ENCODE measurements at places on chromosomes 7 and 10.
A peak's percentile ranks its signal among the peaks of the same experiment; 100 is the strongest.

DNA sequence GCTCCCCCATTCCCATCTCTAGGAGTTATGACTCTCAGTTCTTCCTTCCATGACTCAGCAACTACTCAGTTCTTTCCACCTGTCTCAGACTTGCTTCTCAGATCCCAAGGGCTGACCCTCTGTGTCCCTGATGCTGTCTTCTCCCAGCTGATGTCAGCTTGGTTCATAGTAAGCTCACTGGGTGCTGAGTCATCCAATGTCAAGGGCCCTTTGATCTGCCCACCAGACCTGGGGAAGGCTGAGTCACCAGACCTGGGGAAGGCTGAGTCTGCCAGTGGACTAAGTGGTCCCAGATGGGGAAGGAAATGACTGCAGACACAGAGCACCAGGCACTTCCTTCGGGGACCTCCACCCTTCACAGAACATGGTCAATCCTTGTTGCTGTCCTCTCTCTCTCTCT lies 76.1 kb upstream of the ZEB1 start:
- no peak for DNase-seq

DNA sequence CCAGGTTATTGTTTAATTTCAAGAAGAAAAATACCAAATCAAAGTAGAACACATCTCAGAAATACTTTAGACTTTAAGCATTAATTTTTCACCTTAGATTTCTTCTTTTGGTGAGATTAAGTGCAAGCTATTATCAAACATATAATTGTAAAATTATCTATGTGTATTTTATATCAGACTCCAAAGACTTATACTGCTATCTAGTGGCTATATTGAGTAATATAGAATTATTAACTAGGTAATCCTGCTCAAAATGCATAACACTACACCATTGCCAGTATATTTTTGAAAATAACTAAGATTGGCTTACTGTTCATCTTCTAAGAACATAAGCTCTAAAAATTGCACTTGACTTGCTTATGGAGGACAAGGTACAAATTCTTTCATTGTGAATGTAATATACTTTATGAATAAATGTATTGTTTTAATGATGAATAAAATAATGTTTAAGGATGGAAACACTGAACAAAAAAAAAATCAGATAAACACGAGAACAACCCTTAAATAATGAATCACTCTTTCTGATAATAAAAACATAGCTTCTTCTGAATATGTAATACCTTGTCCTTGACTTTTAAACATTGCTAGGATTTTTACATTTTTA lies 86.7 kb upstream of the GNAI1 start:
- DNase-seq, result no peak

DNA sequence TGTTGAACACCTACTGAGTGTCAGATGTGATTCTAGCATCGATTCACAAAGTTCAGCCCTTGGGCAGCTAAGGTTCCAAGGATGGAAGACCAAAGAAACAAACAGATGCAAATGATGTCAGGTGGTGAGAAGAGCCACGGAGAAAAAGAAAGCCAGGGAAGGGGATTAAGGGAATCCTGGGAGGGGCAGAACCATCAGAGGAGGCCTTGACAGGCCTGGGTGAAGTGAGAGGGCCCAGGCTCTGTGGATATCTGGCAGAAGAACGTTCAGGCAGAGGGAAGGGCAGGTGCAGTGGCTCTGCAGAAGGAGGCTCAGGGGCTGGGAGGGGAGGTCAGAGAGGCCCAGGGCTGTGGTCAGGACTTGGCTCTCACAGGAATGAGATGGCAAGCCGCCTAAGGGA lies 90.4 kb downstream of the C10orf105 start:
- no peak for DNase-seq

- DNase-seq, result no peak
Measured at GRCh38 chr7:135207406-135208101, 3.8 kb downstream of the WDR91 start.

DNA sequence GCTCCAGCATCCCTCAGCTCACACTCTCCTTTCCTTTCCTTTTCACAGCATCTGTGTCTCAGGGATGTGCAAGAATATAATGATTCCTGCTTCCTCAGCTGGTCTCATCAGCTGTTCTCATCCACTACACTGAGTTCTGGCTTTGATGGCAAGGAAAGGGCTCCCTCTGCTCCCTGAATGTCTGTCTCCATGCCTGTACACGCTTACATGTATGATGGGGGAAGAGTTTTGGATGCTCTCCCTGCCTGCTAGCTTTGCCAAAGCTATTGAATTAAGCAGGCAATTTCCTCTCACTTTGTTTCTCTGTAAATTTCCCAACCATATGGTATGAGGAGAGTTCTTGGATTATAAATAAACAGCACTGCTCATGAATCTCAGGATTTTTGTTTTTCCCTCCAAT lies 254.5 kb downstream of the SORCS3 start:
- DNase-seq, result no peak

- no peak for DNase-seq
Measured at GRCh38 chr10:124508070-124508667, 46.5 kb downstream of the LHPP start.

- no peak for DNase-seq
Measured at GRCh38 chr10:118965096-118965495, 64.4 kb upstream of the NANOS1 start.

DNA sequence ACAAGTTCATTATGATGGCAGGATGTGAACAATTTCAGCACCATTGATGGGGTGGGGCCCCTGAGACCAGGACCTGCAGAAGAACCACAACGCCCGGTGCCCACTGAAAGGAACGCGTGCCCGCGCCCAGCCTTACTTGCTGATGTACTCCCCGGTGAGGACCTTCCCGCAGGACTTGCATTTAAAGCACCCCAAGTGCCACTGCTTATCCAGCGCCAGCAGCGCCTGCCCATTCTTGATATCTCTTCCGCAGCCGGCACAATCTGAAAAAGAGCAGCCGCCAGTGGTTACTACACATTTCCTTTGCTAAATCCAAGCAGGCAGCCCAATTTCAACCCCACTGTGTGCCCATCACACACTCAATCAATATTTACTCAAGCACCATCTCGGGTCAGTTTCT lies 110.6 kb downstream of the ABLIM1 start:
- DNase-seq, result no peak

- no peak for DNase-seq
Measured at GRCh38 chr7:41573015-41573414, 129.9 kb downstream of the INHBA start.

DNA sequence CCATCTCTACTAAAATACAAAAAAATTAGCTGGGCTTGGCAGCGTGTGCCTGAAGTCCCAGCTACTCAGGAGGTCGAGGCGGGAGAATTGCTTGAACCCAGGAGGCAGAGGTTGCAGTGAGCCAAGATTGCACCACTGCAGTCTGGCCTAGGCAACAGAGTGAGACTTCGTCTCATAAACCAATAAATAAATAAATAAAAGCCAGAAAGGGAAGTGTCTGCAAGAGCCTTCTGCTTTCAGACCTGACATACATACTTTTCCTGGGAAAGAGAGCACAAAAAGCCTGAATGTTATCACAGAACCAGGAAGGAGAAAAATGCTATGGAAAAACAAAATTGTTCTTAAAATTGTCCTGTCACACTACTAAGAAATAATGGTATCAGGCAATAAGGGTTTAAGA lies 4.1 kb upstream of the KIF5B start:
- no peak for DNase-seq

GRCh38 chr10:9625304-9625703 lies 1392.4 kb upstream of the CELF2 start:
- DNase-seq, result no peak

GRCh38 chr10:21726601-21727225 lies 192.7 kb downstream of the MLLT10 start:
- no peak for DNase-seq

GRCh38 chr10:123621492-123621891 lies 44.7 kb upstream of the GPR26 start:
- DNase-seq, result no peak

DNA sequence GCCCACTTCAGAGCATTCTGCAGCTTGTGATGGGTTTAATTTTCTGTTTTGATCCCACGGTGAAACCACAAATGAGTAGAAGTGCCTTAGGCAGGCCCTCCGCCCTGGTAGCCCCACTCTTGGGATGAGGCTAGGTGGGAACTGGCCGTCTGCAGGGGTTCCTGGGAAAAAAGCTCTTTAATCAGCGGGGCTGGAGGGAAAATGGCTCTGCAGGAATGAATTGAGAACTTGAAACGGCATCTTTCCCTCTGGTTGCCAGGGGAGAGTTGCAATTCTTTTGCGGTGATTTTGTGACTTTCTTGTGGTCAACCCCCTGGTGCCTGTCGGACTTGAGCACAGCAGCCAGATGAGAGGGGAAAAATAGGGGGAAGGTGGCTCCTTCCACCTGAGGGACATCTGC lies 32.7 kb downstream of the COL26A1 start:
- DNase-seq, result no peak

DNA sequence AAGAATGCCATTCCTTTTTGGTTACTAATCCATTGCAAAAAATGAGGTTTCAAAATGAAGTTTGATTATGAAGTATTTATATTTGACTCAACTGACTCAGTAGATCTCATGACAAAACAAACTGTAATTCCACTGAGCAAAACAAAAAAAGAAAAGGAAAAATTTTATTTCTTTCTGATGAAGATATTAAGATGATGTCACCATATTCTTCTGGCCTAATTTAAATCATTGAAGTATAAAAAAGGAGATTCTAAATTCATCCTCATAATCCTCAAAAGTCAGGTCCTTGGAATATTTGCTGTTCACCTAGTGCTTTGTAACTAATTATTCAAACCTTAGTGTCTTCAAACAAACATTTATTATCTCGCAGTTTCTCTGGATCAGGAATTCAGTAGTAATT lies 1183.7 kb downstream of the CNTNAP2 start:
- no peak for DNase-seq

DNA sequence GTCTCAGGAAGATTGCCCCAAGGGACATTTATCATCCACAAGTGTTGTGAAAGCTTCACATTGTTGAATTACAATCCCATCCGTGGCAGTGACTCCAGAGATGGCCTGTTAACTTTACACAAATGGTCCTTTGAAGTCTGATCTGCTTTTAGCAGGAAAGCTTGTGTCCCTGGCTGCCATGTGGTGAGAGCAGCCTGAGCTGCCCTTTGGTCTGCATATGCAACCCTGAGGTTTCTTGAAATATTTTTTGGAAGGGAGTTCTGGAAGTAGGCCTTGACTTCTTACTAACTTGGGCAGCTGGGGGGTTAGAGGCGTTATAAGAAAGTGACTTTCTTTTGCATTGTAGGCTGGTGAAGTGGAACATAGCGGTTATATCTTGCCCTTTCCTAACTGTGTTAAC lies 41.3 kb upstream of the FAM180A start:
- DNase-seq, result no peak

- DNase-seq, result no peak
Measured at GRCh38 chr7:47470567-47471357, 111.1 kb downstream of the TNS3 start.

DNA sequence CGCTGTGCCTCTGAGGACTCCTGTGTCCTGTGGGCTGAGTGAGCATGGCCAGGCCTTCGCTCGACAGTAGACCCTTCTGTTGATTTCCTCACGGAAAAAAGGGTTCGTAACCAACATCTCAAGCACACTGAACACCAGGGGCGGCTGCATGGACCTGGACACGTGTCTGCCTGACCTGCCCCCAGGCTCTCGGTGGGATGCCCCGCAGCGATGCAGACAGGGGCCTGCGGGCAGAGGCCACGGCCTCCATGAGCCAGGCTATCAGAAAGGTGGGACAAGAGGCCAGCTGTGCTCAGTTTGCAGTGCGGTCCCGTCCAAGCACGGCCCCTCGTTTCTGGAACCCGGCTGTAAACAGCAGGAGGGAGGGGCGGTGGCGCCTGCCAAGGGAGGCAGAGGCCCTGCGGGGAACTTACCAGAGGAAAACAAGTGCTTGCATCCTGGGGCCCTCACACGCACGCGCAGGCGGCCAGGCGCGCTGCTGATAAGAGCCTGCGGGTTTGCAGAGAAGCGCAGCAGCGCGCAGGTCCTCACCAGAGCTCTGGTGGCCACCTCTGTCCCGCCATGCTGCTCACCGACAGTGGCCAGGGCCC lies 10.6 kb downstream of the GPR146 start:
- DNase-seq, result peak; percentile 75

DNA sequence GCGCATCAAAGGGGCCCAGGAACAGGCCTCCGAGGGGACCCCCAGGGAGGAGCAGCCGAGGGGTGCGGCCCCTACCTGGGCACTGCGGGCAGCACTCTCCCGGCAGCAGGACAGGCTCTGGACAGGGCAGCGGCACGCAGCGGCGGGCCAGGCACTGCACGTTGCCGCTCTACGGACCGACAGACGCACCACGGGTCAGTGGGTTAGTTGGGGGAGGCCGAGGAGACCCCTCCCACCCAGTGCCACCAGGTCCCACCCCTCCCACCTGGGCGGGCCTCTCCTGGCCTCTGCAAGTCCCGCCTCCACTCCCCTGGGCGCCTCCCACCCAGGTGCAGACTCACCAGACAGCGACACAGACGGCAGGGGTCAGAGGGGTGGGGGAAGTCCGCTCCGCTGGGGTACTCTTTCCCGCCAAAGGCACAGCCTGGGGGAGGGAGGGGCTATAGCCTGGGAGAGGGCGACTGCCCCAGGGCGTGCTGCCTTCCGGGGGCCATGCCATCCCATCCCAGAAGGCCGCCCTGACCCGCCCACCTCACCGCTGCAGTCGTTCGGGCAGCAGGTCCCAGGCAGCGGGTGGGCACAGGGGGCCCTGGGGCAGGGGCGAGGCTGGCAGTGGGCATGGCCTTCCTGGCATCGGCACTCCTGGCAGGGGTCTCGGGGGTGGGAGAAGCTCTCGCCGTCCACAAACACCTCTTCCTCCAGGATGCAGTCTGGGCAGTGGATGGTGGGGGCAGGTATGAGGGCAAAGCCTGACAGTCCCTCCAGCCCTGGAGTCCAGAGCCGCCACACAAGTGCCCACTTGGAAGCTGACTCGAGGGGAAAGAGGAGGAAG lies 19.2 kb downstream of the KCP start:
- DNase-seq, result no peak

GRCh38 chr10:125023862-125024496 lies 82.1 kb downstream of the ZRANB1 start:
- no peak for DNase-seq

- DNase-seq, result no peak
Measured at GRCh38 chr10:51800725-51801424, 101.5 kb upstream of the CSTF2T start.

- DNase-seq, result no peak
Measured at GRCh38 chr10:4772202-4772570, 53.8 kb upstream of the AKR1E2 start.

GRCh38 chr7:18128846-18129245 lies 101.2 kb upstream of the PRPS1L1 start:
- no peak for DNase-seq

Measured in natural killer cell (primary cell).